ENCODE measurements at places on chromosomes 7 and 10.

DNA sequence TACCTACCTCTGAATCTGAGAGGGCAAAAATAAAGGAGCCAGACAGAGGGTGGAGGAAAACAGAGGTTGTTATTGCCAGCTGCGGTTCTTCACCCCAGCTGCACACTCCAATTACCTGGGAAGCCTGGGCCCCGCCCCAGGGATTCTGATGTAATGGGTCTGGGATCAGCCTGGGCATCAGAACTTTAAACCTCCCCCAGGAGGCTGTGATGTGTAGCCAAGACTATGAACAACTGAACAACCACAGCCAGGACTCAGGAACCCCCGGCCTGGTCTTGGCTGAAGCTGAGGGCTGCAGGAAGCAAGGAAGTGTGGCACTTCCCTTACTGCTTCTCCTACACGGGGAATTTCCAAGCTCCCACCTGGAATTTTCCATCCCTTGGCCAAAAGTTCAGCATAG lies 89.3 kb downstream of the HIP1 start:
- DNase-seq = no peak

DNA sequence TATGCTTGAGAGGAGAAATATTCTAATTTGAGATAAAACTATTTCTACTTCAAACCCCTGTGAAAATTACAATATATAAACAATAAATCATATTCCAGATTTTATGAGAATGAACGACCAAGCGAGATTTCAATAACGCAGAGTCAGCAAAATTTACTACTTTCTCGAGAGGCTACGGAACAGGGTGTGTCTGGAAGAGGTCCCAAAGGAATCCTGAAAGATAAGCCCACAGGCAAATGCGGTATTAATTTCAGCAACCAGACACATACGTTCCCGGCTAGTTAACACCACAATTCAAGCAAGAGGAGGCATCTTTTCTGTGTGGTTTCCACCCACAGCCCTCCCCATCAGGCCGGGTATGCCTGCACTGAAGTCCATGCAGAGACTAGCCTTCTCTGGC lies 26.4 kb downstream of the BEND7 start:
- DNase-seq = no peak

- DNase-seq = no peak
Measured at GRCh38 chr7:73974101-73974947, 53.6 kb upstream of the ELN start.

- no peak for DNase-seq
Measured at GRCh38 chr10:6005856-6006395, 28.6 kb upstream of the IL15RA start.

GRCh38 chr10:79268742-79269141 lies 78.5 kb upstream of the PPIF start:
- DNase-seq = no peak

GRCh38 chr7:14973712-14974428 lies 71.3 kb upstream of the DGKB start:
- no peak for DNase-seq

DNA sequence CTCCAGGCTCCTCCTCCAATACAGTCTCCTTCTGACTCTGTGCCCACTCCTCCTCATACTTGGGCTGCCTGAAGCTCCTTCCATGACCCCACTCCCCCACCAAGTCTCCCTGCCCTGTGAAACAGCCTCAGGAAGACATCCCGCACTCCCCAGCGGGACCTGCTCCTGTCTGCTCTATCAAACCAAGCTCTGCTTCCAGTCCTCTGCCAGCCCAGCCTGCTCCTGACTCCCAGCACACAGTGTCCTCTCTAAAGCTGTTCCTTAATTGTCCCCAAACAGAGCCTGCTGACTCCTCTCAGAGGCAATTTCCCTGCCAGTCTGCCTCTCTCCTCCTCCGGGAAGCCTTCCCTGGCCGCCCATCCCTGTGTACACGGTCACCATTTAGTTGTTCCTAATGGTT lies 9.9 kb downstream of the POLL start:
- no peak for DNase-seq

DNA sequence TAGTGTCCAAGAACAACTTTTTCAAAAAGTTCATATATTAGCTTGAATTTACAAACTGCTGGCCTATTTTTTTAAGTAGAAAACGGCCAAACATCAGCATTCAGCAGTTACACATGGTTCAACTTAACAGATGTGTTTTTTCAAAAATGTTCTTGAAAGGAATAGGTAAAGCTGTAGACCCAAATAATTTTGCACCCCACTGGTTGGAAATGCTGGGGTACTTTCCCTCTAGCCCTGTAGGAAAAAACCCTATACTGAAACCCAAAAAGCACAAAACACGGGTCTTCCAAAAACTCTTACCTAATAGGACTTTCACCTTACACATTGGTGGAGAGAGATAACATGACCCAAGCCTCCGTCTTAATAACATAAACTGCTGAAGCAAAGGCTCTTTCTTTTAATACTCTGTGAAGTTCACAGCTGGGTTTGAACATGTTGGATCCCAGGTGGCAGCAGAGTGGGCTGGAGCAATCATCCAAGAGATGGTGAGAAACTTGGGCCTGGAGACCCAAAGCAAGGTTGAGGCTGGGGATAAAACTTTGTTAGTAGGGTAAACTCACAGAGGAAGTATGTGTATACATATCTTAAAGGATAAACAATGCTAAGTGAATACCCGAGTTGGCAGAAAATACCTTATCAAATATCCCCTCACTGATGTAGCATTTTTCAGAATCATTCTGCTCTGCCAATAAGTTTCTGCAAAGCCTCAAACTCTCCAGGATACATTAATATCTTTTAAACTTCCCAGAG lies 629 bp upstream of the DNAJC9 start:
- no peak for DNase-seq

All from GOT3 (cell line).